ENCODE measurements at places on chromosomes 11 and 22. TPM values are rescaled to one million over a fixed set of nuclear protein-coding genes. Genes with fewer than 3 reads are reported as not detected.

Gene OR8G1
- total RNA-seq: 0.09 TPM

Gene OR2D2
- total RNA-seq: not detected

Gene CYP2D6
- total RNA-seq: 0.31 TPM

Gene ZC3H12C
- 13.0 TPM for total RNA-seq

Gene GNAZ
- 3.0 TPM for total RNA-seq

Gene CCDC86
- total RNA-seq: 7.4 TPM

Gene MFNG
- 5.2 TPM for total RNA-seq

Gene ZNF70
- 5.2 TPM for total RNA-seq

Gene GSTT2
- 0.18 TPM for total RNA-seq

Gene CASP12
- total RNA-seq: 0.22 TPM

Gene CATSPER1
- total RNA-seq: 0.09 TPM

Gene SYT8
- total RNA-seq: 0.27 TPM

Gene CHORDC1
- total RNA-seq: 23.7 TPM

Gene FDX1
- total RNA-seq: 7.7 TPM

Gene GAL3ST3
- 0.80 TPM for total RNA-seq

Gene DNAJC4
- total RNA-seq: 13.6 TPM

Gene GRIK4
- total RNA-seq: 0.09 TPM

Gene SCUBE1
- total RNA-seq: 0.13 TPM

Gene CLDN5
- 50.8 TPM for total RNA-seq

Gene CCS
- total RNA-seq: 32.1 TPM

Gene H19
- total RNA-seq: 11,782 TPM

Gene SHISA8
- 0.09 TPM for total RNA-seq

Gene ELMOD1
- 4.3 TPM for total RNA-seq

Gene TNNT3
- 4,749 TPM for total RNA-seq

Gene SELENOH
- total RNA-seq: 113 TPM

Gene PHOX2A
- not detected for total RNA-seq

Gene F2
- 0.13 TPM for total RNA-seq

Gene CCDC87
- total RNA-seq: 0.09 TPM

Gene MMP8
- 0.13 TPM for total RNA-seq

Gene ZNF143
- total RNA-seq: 20.9 TPM

Gene LRRC10B
- total RNA-seq: 0.13 TPM

Gene AQP11
- total RNA-seq: 0.75 TPM

Gene SLC1A2
- 1.6 TPM for total RNA-seq
